Ovary (tissue), 10 donors: ENCODE measurements at places on chromosomes 13 and 19. TPM values are rescaled to one million over a fixed set of nuclear protein-coding genes. Genes with fewer than 3 reads are reported as not detected.
A peak's percentile ranks its signal among the peaks of the same experiment; 100 is the strongest.

The AKAP8L gene
- polyA plus RNA-seq: 70.3 TPM

DNA sequence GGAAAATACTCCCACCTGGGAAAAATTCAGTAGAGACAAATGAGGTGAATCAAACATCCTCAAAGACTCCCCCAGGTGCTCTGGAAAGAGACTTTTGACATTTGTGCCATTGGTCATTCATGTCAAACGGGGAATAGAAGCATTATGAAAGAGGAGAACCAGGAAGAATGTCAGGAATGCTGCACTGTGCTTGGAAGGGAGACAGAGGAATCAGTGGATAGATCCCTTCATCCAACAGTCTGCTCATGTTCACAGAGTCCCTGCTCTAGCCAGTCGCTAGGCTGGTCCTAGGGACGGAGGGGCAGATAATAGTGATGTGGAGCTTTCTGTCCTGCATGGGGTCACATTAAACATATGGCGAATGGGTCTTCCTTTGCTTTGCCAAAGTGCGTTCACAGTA, 384.4 kb downstream of the FGF9 start:
- DNase-seq: no peak

GRCh38 chr19:1232652-1233072, 5.1 kb downstream of the CBARP start:
- DNase-seq: peak; percentile 86

DNA sequence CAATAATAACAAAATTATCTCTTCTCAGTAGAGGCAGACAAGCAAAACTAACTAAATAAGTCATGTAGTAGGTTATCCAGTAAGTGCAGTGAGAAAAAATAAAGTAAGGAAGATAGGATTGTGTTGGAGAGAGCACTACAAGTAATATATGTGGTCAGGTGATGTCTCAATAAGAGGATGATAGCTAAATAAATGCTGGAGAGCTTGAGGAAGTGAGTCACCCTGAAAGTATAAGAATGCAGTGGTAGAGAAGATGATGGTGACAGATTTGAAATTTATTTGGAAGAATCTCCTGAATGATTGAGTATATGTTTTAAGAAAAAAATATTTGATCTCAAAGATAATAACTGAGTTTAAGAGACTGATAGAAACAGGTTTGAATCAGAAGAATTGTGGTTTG, 152.2 kb upstream of the PRR20A start:
- no peak for DNase-seq

The SLC15A1 gene
- polyA plus RNA-seq: 0.11 TPM

The OR4F17 gene
- not detected for polyA plus RNA-seq

The CRB3 gene
- polyA plus RNA-seq: not detected

- DNase-seq: no peak
Measured at GRCh38 chr19:54875506-54875905, 1.5 kb downstream of the FCAR start.

The KCNJ14 gene
- polyA plus RNA-seq: 0.63 TPM

DNA sequence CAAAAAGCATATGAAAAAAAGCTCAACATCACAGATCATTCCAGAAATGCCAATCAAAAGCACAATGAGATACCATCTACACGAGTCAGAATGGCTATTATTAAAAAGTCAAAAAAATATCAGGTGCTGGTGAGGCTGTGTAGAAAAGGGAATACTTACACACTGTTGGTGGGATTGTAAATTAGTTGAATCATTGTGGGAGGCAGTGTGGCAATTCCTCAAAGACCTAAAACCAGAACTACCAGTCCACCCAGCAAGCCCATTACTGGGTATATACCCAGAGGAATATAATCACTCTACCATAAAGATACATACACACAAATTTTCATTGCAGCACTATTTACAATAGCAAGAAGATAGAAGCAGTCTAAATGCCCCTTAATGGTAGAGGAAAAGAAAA, 529.9 kb downstream of the SLITRK1 start:
- DNase-seq: no peak

The SERP2 gene
- polyA plus RNA-seq: 14.9 TPM

DNA sequence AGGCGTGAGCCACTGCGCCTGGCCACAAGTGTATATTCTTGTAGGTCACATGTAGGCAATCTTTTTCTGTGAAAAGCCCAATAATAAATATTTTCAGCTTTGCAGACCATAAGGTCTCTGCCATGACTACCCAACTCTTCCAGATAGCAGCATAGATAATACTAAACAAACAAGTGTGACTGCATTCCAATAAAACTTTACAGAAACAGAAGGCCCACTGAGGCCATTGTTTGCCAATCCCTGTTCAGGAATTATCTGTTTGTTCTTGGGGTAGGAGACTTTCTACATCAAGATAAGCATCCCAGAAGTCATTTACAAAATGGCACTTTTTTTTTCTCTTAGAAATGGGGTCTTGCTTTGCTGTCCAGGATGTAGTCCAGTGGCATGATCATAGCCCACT, 2.8 kb upstream of the ZNF329 start:
- no peak for DNase-seq

GRCh38 chr13:106440866-106441265, 94.6 kb downstream of the EFNB2 start:
- no peak for DNase-seq

The RANBP3 gene
- polyA plus RNA-seq: 72.9 TPM

DNA sequence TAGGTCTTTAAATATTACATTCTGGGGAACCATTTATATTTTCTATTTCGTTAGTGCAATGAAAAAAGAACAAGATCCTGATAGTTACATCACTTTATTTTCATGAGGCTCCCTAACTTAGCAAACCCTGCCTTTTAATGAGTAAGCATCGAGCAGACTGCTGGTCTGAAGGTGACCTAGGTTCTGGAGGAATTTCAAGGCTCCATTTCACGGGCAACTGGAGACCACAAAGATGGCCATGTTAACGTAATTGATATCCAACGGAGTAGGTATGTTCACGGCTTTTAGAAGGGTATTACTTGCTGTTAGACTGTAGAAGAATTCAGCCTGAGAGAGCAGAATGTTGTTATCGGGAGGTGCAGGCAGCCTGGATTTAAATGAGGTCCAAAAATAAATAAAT, 1597.6 kb downstream of the EFNB2 start:
- no peak for DNase-seq

The RFPL4A gene
- polyA plus RNA-seq: not detected

The ZNF568 gene
- 9.8 TPM for polyA plus RNA-seq

The RNF225 gene
- not detected for polyA plus RNA-seq

The GAPDHS gene
- polyA plus RNA-seq: not detected

DNA sequence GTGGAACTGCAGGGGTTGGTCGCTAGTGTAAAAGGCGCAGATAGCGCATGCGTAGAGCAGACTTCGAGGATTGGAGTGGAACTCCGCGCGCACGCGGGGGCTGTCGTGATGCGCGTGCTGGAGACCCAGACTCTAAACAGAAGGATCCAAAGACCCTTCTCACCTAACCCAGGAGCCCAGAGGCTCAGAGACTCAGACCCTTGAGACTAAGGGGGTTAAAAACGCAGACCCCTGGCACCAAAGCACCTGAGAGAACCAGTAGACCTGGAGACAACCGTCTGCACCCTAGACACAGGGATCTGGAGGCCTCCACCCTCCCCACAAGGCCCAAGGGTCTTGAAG, 567 bp upstream of the CTU1 start:
- DNase-seq: no peak

GRCh38 chr19:38657633-38658222, 10.3 kb downstream of the ACTN4 start:
- DNase-seq: no peak

The AP2A1 gene
- 72.2 TPM for polyA plus RNA-seq

- DNase-seq: no peak
Measured at GRCh38 chr13:20798027-20798426, 24.3 kb upstream of the EEF1AKMT1 start.

The TNFRSF19 gene
- 3.7 TPM for polyA plus RNA-seq

GRCh38 chr13:34369931-34370330, 552.0 kb downstream of the RFC3 start:
- DNase-seq: no peak

DNA sequence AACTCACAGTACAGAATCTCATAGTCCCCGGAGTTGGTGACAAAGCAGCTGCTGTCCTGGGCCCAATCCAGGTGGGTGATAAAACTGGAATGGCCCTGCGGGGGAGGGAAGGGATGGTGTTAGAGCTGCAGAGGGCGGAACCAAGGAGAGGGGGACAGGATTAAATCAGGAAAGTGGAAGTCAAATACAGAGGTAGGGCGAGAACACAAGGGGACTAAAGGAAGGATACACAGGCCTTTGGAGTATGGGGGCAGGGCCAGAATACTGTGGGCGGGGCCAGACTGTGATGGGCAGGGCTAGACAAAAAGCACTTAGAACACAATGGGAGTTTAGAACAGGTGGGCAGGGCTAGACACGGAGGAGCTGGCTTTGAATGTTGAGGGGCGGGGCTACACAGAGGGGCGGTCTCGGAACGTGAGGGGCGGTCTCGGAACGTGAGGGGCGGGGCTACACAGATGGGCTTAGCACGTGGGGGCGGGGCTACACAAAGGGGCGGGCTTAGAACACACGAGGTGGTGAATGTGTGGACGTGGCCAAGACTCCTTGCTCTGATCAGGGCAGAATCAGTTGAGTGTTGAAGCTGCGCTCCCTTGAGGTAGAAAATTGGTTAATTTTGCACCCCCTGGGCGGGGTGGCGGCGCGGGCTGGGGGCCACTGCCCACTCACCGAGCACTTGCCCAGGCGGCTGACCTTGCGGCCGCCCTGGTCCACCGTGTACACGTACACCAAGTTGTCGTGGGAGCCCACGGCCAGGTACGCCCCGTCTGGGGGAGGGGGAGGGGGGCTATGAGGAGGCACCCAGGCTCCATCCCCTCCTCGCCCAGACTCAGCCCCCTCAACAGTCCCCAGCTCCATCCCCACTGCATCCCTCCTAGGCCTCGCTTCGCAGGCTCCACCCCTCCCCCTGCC, 14.0 kb upstream of the GPR4 start:
- peak; percentile 95 for DNase-seq
